ENCODE measurements at places on chromosomes 2 and 18.

DNA sequence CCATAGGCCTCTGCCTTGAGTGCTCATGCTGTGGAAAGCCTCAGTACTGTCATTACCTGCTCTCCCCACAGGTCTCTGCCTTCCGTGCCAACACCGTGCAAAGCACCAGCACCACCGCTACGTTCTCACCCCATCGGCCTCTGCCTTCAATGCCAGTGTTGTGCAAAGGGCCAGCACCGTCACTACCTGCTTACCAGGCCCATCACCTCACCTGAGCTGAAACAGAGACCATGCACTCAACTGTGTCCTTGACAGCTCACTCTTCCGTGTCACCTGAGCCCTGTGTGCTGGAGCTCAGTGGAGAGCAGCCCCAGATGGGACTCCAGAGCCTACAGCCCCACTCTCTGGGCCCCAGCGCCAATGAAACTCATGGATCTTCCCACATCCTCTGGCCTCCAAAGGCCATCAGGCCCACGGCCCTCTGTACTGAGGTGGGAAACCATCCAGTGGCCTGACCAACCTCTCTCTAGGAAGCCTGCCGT, 62.7 kb downstream of the ZNF516 start:
- no peak for DNase-seq

- no peak for DNase-seq
Observed at GRCh38 chr18:30106356-30106755, 936.2 kb downstream of the DSC3 start.

DNA sequence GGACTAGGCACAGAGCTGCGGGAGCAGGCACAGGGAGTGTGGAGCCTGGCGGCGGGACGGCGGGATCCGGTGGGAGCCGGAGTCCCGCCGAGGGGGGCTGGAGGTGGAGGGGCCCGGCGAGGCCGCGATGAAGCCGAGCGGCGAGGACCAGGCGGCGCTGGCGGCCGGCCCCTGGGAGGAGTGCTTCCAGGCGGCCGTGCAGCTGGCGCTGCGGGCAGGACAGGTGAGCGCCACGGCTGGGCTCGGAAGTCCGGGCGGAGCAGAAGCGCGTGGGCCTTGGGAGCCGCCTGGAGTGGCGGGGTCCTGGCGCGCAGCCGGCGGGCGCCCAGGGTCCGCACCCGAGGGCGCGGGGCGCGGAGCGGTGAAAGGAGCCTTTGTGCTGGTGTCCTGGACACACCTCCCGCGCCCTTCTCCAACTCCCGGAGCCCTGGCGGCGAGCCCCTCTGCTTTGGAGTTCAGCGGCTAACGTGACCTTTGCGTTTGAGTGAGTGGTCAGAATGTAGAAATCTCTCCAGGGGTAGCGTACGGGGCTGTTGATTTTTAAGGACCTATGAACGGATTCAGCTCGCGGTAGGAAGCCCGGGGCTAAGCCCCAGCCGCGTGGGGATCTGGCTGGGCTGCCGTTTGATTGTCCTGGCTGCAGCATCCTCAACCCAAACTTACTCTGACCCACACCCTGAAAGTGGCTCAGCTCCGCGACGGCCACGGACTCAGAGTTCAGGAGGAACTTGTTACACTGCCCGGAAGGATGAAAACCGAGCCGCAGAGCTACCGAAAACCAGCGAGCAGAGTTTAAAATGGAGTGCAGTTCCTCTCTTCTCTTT, 448 bp downstream of the IMPA2 start:
- no peak for DNase-seq

DNA sequence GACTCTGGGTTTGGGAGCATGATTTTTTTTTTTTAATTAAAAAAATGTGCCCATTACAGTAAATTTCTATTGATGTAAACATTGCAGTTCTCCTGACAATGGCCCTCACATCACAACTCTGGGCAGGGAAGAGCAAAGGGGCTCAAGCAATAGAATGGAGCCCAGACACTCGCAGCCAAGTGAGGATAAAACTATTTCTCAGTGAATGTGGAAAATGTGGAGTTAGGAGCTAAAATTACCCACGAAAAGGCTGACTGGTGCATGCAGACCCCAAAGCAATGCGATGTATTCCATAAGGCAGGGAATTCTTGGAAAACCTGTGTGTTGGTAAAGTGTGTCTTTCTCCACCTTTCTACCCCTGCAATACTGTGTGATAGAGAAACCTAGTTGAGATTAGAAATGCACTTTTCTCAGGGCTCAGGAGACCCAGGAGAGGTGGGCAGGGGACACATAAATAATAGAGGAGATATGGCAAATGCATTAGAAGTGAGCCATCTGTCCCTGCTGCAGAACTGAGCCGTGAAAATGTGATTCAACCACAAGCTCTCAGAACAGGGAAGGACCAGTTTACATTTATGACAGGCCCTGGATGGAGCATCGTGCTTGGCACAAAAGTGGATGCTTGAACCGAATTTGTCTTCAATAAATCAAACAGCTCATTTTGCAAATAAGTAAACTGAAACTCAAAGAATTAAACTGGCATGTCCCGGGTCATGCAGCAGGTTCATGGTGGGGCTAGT, 100.1 kb downstream of the MYCN start:
- DNase-seq = no peak

DNA sequence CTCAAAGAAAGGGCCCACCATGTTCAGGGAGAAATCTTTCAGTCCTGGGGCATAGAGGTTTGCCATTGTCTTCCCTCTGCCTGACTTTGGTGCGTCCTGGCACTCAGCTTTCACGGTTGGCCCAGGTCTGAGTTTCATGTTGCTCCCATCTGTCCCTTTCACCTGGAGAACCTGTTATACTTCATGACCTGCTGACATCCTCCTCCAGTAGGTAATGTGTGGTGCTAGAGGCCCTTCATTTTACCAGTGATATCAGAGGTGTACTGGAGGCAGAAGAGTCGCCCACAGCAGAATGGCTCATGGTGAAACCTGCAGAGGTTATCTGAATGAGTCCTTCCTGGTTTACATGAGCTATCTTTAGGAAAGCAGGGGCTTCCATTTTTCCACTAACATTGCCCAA, 128.8 kb upstream of the DLX2 start:
- no peak for DNase-seq

DNA sequence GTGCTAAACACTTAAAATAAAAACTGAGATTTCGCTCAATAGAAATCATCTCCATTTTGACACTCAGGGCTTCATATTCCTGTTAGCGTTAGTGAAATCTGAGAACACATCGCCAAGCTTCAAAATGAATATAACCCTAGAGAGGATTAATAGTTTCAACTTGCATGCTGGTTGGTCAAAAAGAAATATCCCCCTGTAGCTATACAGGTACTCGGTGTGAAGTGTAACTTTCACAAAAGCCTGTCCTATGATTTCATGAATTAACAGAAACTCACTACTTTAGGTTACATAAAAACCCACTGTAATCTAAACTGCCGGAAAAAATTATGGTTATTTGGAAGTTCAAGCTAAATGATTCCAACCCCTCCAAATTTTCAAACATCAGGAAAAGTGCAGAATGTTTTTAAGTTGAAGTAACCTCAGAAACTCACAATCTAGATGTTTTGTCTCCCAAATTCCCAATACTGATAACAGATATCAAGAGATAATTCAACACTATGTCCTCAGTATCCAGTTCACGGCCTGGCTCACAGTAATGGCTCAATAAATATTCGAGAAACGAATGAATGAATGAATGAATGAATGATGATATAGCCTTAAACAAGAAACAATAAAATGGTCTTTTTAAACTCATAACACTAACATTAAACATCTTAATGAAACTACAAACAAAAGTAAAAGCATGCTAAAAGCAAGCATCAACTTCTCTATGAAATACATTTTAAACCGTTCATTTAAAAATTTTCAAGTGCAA, 2.5 kb downstream of the TLK1 start:
- no peak for DNase-seq

DNA sequence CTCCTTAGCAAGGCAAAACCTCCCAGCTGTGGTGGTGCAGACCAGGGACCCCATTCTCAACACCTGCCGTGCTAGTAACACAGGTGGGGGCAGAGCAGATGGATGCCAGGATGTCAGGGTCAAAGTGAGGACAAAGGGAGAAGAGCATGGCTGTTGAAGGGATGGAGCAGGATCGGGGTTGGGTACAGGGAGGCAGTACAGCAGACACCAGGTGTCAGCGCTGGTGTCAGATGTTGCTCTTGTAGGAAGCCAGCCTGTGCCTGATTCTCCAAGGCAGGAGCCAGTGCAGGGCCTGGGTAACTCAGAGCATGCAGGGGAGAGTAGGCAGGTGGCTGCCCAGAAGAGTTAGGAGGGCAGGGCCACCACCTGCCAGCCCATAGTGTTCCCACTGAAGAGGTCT, 222.1 kb upstream of the SPRED2 start:
- no peak for DNase-seq

DNA sequence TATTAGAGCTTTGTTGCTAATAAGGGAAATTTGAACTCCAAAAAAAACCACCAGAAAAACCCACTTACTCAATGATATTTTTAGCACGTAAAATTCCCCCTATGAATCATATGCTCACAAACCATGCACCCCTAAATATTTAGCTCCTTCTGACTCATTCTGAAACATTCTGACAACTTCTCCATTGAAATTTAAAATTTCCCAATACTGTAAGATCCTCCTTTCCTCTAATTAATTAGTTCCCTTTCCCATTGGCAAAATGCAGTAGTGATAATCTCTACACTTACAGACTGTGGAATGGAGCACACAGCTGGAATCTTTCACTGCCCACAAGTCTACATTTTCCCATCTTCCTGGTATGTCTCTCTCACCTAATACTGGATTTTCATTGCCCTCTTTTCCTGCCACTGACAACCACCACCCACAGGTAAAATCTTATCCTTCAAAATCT, 215.8 kb upstream of the ACVR2A start:
- DNase-seq = no peak

- DNase-seq = no peak
Observed at GRCh38 chr2:39506215-39506614, 69.1 kb upstream of the MAP4K3 start.

DNA sequence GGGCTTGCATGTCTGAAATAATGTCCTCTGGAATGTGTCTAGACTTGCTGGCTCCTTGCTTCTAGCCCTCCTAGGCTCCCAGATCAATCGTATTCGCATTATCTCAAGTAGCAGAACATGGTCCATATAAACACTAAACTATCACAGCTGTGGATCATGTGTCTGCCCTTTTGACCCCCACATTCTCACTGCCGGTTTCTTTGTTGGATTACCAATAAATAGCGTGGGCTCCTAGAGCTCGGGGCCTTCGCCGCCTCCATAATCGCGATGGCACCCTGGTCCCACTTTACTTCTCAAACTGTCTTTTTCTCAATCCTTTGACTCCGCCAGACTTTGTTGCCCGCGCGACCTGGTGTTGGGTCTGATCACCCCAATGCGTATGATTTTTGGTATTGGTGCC, 6.3 kb upstream of the SCYGR8 start:
- DNase-seq = no peak

DNA sequence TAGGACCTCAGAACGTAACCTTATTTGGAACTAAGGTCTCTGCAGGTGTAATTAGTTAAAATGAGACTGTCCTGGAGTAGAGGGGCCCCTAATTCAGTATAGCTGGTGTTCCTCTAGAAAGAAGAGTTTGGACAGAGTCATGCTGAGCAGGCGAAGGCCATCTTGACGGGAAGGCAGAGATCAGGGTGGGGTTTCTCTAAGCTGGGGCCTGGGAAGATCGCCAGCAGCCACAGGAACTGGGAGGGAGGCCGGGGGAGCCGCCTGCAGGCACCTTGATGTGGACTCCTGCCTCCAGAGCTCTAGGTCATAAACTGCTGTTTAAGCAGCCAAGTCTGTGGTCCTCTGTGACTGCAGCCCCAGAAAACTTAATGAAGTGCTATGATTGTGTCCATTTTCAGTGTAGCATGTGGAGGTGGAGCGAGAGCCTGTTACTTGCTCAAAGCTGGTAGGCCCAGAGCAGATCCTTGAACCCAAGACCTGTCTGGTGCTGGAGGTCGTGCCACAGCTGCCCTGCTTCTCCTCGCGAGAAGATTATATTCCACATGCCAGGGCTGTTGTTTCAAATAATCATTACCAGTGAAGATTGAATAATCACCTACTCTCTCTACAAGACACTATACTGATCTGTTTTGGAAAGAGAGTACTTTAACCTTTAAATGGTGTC, 105.7 kb downstream of the TPO start:
- DNase-seq = no peak

- no peak for DNase-seq
Observed at GRCh38 chr2:172578054-172578453, 22.2 kb downstream of the PDK1 start.

DNA sequence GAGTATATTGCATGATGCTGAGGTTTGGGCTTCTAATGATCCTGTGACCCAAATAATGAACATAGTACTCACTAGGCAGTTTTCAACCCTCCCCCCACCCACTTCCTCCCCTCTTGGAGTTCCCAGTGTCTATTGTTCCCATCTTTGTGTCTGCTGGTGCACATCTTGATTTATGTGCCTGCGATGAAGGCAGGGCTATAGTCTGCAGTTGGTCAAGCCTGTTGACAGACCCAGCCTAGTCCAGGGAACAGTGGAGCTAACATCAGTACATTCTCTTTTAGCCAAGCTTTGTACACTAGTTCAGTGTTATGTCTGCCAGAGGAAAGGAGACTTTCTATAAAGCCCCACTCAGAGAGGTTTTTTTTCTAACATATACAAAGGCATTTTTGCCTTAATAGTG, 287.6 kb downstream of the CPS1 start:
- no peak for DNase-seq

DNA sequence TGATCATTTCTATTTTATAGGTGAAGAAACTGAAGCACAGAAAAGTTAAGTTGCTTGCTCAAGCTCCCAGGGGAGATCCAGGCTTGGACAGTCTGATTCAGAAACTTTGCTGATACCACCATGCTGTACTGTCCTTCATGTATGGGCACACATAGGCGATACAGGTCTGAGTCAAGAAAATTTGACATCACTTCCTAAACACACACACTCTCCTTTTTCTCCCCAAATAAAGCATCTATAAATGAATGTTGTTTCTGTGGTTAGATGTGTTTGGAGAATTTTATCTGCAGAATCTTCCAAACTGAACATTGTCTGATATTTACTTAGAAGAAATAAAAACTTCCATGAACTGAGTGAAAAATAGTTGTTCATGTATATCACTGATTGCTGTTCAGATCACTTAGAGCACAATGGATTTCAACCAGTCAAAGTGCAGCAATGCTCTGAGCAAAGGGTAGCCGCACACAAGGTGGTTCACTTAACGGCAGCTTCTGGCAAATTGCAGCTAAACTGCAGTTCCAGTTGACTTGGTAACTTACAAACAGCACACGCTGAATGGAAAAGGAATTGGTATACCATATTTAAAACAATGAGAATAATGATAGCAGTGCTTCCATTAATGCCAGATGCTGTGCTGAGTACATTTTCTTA, 10.0 kb upstream of the AGFG1 start:
- DNase-seq = no peak

- DNase-seq = no peak
Observed at GRCh38 chr2:9332136-9332852, 91.0 kb downstream of the ITGB1BP1 start.

DNA sequence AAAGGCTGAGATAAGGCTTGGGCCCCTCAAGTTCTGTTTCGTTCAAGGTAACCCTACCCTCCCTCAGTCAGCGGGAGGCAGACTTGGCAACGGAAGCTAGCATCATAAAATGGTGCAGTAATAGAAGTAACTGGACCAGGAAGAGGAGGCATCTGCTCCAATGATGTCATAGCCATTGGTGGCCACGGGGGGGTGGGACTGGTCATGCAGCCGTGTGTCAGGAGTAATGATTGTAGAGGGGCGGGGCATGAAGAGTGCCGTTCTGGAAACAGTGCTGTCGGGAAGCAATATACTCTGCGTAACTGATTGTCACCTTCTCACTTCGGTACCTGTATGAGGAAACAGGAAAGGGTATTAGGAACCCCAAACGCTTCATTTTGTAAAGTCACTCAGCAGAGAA, 6.9 kb upstream of the POLR2D start:
- no peak for DNase-seq

Data from NCI-H1930 (cell line).